ENCODE measurements at places on chromosomes 12 and 14.

- no peak for DNase-seq
Measured at GRCh38 chr12:96404696-96405095, 4.5 kb upstream of the CDK17 start.

- DNase-seq = no peak
Measured at GRCh38 chr12:8644345-8645248, 18.0 kb downstream of the MFAP5 start.

DNA sequence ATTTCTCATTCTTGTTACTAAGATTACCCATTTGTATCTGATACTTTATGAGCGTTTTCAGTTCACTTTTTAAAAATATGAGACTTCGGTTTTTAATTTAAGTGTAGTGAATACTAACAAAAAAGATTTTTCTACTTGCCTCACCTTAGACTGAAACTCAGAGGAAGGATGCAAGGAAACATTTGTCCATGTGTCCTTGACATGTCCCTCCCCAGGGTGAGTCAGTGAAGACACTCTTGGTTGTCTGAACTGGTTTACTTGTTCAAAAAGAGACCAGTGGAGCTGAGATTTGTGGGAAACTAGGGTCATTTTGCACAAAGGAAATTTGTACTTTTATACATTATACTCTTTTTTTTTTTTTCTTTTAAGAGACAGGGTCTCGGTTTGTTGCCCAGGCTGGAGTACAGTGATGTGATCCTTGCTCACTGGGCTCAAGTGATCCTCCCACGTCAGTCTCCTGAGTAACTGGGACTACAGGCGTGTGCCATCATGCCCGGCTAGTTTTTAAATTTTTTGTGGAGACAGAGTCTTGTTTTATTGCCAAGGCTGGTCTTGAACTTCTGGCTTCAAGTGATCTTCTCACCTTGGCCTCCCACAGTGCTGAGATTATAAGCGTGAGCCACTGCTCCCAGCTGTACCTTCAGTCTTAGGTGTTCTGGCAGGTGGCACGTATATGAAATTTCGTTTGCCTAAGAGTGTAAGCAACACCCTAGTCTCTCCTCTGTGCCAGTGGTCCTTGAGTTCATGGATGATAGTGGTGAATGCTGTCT is 56.7 kb downstream of the PPFIBP1 start:
- DNase-seq = no peak

DNA sequence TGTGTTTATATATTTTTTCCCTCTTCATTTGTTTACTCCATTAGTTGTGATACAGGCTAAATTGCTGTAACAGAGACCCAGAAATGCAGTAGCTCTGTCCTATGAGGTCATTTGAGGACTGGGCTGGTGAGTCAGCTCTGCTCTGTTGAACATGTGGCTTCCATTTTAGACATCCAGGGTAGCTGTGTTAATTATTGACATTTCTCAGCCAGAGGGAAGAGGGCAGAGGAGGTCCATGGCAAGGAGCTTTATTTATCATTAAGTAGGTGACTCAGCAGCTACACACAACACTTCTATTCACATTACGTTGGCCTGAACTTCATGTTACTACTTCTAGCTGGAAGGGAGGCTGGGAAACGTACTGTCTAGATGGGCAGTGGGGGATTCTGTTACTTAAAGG is 85.4 kb downstream of the PTCSC3 start:
- DNase-seq = peak; percentile 13

- no peak for DNase-seq
Measured at GRCh38 chr14:72154645-72155378, 222.6 kb downstream of the RGS6 start.
